ENCODE measurements at places on chromosomes 6 and 20.

DNA sequence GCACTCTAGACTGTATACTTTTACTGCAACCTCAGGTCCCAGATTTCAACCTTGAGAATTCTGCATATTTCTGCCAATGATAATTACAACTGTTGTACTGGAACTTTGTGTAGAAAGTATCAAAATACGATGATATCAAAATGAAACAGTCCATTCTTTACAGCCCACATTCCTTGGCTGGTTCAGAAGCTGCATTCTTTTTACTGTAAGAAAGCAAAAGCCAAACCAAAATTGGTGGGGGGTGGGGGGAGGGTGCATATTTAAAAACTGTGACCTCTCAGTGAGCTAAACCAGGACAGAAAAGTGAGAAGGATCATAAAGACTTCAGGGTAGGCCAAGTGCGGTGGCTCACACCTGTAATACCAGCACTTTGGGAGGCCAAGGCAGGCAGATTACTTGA, 41.8 kb upstream of the UBR2 start:
- no peak for DNase-seq

- DNase-seq, result no peak
Measured at GRCh38 chr6:148316308-148316707, 26.3 kb upstream of the SASH1 start.

DNA sequence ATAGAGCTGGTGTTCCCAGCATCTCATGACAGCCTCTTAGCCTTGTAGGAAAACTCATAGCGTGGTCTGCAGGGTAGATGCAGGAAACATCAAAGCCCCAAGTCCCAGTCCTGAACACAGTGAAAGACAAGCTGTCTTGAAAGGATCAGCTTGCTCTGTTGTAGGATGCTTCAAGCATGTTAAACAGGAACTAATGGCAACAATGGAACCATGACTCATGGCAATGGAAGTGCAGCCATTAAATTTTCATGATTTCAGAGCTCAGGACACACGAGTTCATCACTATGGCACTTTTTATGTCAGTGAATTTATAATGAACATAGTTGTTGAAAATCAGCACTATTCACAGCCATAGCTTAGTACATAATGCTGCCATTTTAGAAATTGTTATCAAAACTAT, 367.7 kb downstream of the KIF16B start:
- no peak for DNase-seq

DNA sequence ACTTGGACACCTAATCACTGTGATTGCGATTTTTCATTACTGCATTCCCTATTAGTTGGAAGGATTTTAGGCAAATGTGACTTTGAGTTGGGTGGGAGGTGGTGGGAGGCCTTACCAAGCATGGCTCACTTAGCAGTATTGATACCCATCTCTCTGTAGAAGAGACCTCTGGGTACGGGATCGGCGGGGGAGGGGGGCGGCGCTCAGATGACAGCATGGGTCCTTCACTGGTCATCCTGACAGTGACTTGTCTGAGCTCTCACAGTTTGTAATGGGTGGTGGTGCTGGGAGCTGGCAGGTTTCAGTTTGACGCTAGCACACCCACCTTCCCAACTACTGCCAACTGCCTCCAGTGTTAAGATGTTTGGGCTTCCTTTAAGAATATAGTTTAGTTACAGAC, 231.4 kb downstream of the ARID1B start:
- DNase-seq, result no peak

DNA sequence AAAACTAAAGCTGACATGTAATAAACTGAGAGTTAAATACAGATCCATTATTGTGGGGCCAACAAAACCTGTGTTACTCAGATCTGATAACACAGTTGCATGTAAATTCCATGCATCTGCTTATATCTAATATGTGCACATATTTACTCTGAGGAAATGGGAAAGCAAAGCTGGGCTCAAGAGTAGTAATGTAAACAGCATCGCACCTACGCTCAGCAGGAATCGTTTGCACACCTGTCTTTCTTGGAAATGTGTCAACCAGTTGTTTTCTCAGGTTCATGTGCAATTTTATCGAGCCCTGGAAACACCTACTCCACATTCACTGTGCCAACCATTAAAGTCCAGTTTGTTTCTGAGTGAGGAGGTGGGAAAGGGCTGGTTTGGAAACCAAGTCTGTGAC, 80.3 kb upstream of the CNKSR3 start:
- DNase-seq, result no peak

DNA sequence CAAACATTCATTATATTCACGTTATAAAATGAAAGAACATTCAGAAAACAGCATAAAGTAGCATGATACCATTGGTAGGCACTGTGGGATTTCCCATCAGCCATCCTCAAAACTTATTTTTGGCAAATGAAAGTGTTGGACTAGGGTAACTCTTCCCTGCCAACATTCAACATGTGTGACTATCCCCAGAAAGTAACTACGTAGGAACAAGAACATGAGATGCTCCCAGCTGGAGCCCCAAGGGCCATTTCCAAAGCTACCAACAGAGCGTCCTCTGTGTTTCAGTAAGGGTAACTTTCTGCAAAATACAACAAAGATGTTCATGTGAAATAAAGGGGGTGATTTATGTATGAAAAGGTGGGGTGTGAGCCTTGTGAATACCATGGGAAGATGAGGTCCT, 28.4 kb upstream of the PTPN1 start:
- DNase-seq, result no peak

DNA sequence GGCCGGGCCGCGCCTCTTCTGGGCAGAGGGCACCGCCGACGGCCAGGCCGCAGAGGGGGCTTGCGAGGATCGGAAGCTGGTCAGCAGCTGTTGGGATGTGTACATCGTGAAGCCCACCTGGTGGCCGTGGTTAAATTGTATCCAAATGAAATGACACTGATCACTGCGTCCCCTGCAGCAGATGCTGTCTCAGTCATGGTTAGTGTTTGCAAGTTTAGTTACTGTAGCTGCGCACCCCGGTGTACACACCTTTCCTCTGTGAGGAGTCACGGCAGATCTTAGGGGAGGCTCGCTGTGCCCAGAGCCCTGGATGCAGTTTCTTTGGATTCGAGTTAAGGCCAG, 653 bp downstream of the NAA20 start:
- DNase-seq, result no peak

- no peak for DNase-seq
Measured at GRCh38 chr6:55568808-55569439, 10.1 kb downstream of the HMGCLL1 start.

DNA sequence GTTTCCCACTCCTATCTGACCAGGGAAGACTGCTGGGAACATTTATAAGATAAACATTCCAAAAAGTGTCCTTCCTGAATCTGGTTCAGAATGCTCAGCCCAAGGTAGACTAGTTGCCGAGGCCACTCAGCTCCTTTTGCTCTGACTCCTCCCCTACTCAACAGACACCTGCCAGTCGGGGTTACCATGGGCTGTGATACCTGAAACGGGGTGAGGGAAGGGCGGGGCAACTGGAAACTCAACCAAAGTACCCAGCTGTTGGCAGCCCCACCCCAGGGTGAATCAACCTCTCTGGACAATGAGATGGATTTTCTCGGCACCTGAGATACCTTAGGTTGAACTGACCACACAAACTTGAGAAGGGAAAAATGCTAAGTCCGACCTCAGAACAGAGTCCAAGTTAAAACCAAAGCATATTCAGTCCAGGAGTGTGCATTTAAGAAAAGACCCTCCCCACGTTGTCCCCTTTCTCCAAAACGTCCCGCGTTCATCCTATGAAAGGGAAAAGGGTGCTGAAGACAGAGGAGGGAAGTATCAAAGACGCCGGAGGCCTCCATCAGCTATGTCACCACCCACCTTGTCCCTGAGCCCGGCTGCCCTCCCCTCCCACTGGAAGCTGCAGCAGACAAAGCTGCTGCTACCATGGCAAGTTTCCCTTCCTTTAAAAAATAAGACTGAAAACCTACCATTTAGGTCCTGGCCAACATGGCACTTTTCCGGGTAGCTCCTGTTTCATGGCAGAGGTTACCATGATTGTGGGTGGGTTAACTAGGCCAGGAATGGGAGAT, 100.1 kb downstream of the SLC23A2 start:
- DNase-seq, result no peak

DNA sequence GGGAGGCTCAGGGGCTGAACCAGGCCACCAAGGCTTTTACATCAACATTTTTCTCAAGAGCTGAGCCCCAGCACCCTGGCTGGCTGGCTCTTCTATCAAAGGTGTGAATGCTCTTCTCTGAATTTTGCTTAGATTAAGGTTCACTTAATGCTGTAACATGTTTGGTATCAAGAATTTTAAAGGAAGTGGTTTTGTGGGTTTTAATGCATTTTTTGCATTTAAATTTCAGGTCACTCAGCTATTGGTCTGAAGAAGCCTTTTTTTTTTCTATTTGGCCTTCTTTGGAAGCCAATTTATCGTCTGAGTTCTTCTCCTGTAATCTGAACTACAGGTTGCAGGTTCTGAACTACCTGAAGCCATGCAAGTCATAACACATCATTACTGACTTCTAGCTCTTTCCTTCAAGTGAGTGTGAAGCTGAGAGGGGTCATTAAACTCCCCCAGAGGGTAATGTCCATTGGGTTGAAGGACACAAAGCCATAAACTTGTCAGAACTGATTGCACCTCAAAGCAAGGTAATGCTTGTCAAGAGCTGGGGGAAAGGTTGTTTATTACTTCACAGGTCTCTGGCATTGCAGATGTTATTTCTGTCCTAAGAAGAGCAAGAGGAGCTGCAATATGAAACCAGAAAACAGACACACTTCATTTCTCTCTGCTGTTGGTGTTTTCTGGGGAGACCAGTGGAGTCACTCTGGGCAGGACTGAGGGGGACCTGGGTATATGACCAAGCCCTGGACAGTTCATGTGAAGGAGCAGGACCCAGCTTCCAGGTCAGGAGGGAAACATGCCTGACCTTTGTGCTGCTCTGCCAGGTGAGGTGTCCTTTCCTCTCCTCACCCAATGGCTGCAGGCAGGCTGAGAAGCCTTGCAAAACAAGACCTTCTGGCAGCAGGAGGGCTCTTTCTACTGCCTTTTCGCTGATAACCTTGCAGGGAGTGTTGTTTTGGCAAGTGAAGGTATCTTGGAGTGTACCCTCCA, 26.1 kb upstream of the NEDD9 start:
- no peak for DNase-seq

DNA sequence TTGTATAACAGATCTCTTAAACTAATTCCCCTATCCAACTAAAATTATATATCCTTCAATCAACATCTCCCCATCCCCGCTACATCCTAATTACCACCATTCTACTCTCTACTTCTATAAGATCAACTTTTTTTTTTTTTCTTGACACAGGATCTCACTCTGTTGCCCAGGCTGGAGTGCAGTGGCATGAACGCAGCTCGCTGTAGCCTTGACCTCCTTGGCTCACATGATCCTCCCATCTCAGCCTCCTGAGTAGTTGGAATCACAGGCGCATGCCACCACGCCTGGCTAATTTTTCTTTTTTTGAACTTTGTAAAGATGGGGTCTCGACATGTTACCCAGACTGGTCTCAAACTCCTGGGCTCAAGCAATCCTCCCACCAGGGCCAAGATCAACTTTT, 5.0 kb downstream of the DNAAF9 start:
- DNase-seq, result no peak
